Kidney epithelial cell (primary cell): ENCODE measurements at places on chromosomes 5 and 9.

GRCh38 chr5:156991714-156992113 lies 28.7 kb upstream of the TIMD4 start:
- DNase-seq: no peak

DNA sequence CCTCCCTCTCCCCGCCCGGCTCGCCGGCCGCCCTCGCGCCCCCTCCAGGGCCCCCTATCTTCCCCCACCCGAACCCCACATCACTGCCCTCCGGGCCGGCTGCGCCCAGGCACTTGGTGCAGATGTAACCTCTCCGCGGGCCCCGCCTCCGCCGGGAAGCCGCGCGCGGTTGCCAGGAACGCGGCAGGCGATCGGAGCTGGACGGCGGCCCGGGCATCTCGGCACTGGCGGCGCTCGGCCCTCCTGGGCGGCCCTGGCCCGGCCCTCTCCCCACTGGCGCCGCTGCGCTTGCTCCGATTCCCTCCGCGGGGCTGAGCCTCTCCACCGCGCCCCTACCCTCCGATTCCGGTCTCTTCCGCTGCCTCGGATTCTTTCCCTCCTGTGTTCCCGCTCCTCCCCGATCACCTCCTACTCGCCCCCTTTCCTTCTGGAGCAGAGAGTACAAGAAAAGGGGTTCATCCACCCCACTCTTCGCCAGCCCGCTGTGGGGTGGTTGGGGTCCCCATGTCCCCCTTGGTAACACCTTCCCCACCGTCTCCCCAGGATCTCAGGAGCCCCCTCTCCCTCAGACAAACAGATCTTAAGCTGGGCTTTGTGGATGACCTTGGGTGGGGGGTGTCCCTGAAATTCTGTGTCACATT lies 70.6 kb downstream of the C9orf50 start:
- DNase-seq: no peak

GRCh38 chr5:34509392-34509791 lies 146.7 kb upstream of the RAI14 start:
- DNase-seq: no peak

GRCh38 chr5:167014401-167015056 lies 1276.9 kb upstream of the WWC1 start:
- DNase-seq: no peak

DNA sequence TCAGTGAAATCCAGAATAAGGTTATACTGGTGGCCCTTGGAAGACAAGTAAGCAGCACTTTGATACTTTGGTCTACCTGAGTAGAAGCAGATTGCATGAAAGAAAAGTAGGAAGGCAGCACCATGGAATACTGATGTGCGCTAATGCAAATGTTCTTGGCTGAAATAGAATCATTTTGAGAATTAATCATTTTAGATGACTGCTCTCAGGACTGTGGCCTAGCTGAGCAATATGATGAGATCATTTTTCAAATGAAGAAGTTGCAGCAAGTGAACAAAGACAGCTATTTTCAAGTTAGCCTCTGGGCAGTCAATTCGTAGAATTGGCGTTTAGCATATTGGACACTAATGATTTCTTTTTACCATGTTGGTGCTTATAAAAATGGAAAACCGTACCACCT lies 483.5 kb downstream of the TMEM232 start:
- DNase-seq: no peak

DNA sequence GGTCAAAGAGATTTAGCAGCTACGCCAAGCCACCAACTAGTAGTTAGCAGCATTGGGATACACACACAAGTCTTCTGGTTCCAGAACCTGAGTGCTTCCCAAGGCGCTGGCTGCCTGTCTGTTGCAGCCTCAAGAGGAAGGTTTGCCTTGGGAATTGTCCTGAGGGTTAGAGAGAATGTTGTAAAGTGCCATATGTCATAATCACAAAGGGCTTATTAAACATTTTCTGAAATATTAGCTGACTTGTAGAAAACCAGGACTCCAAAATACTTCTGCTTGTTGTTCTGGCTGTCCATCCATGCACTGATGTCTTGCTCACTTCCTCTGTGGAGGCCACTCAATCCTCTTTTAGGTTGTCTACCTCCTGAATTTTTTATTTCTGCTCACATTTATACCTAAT lies 46.3 kb downstream of the SLC36A1 start:
- no peak for DNase-seq

GRCh38 chr9:26789959-26790358 lies 102.6 kb downstream of the CAAP1 start:
- peak; percentile 9 for DNase-seq

GRCh38 chr9:78424299-78424698 lies 127.4 kb downstream of the PSAT1 start:
- no peak for DNase-seq

DNA sequence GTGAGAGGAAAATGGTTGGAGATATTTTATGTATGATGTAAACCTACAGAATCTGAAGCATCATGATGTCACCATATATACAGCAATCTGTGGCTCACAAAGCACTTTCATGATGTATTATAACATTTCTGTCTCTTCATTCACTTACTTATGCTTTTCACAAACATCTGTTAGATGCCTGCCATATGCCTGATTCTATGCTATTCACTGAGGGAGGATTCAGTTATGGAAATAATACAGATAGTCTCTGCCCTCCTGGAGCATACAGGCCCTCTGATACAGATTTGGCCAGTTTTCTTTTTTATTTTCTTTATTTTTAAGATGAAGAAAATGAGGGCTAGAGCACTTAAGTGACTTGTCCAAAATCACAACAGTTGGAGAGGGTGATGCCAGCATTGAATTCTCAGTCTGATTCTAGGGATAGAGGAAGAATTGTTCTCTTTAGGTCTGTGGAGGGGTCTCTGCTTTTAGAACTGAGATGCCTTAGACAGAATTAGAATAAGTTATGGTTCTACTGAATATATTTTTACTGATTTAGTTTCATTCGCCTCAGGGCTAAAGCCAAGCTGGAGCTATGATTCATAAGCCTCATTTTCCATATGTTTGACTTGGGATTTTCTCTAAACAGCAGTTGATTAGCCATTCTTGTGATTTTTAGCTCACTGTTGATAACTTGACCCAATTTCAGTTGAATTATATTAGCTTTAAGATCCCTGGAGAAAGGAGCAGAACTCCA lies 636.4 kb downstream of the PRELID2 start:
- no peak for DNase-seq
